ENCODE measurements at places on chromosomes 4 and X.

GRCh38 chr4:184370711-184371389 lies 103.5 kb downstream of the IRF2 start:
- DNase-seq, result no peak

DNA sequence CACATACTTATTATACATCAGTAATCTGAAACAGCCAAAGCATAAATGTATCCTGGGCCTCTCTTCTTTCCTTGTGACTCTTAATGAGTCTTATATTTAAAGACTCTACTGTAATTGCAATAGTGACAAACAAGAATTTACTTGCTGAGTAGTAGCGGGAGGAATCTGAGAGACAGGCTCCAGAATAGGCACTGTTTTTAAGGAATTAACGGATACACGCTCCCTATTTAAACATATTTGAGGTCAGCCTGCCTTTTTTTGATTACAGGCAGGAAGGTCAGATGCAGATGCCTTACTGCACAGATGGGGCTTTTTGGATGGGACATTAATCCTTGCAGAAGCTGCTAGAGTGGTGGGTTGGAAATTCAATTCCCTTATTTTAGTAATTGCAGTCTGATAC lies 196.3 kb upstream of the ANXA3 start:
- DNase-seq, result no peak

DNA sequence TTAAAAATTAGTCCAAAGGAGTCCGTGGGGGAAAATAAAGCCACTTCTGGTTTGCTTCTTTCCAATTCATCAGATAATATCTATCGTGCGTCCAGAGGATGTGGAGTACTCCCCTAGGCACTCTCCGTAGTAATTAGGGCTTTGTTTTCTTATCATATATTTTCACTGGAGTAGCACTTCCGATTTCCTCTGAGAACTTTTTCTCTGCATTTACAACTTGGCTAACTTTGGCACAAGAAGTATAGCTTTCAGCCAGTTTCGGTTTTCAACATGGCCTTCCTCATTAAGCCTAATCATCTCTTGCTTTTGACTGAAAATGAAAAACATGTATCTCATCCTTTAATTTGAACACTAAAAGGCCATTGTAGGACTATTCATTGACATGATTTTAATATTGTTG lies 80.5 kb downstream of the CASP3 start:
- no peak for DNase-seq

DNA sequence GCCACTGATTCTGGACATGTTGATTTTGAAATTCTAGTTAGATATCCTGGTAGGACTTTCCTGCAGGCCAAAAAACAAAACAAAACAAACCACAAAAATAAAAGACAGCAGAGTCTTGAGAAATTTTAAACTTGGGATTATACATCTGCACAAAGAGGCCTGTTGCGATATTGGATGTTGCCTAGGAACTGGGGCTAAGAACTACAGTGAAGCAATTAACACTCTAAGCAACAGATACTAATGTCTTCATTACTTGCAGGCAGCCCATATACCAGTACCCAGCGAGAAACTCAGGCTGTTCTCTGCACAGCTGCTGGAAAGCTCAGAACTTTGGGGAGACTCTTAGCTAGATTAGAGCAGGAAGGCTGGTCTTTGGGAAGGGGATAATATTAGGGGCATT lies 69.1 kb upstream of the SCOC start:
- no peak for DNase-seq

DNA sequence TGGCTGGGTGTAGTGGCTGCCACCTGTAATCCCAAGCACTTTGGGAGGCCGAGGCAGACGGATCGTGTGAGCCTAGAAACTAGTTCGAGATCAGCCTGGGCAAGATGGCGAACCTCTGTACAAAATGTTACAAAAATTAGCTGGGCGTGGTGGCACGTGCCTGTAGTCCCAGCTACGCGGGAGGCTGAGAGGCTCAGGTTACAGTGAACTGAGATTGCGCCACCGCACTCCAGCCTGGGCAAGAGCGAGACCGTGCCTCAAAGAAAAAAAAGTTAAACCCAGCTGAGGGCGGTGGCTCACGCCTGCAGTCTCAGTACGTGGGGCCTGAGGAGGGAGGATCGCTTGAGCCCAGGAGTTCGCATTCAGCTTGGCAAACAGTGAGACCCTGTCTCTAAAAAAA lies 1.1 kb downstream of the TKTL1 start:
- no peak for DNase-seq

- no peak for DNase-seq
These were observed 159.7 kb upstream of the ATP6AP2 start for GRCh38 chrX:40420899-40421729.

- DNase-seq, result no peak
These were observed 474.3 kb downstream of the FAT4 start for GRCh38 chr4:125789023-125789422.

DNA sequence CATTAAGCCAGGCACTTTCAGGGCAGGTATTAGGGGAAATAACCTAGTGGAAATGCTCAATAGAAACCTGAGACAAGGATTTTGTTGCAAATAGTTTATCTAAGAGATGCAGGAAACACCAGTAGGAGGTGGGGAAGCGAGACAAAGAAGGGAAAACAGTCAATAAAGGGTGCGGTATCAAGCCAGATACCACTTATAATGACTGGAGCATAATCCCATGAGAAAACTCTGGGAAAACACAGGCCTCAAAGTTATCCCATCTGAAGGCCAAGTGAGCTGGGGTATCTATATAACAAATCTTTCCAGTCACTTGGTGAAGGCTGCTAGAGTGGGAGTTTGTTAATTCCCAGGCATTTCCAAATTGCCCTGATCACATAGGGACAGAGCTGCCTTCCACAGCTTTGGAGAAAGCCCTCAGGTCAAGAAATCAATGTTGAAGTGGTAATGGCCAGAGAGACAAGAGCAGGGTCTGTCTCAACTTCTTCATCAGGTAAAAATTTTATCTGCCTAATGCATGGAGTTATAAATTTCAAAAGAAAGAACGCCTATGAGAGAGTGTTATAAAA lies 9.8 kb upstream of the HMGB2 start:
- DNase-seq, result no peak

DNA sequence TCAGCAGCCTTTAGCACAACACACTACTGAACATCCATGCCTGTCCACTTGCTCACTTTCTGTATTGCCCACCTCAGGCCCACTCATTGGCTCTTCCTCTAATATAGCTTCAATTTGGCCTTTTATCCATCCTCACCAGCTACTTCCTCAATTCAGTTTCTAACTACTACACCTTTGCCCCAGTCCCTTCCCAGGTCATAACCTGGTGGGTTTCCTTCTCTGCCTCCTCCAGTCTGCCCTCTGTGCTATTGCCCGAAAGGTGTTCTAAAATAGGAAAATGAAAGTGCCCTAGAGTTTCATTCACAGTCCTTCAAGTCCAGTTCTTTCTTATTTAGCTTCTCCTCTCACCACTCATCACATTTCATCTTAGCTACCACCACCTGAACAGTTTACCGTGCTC lies 23.1 kb downstream of the MOSPD2 start:
- no peak for DNase-seq

DNA sequence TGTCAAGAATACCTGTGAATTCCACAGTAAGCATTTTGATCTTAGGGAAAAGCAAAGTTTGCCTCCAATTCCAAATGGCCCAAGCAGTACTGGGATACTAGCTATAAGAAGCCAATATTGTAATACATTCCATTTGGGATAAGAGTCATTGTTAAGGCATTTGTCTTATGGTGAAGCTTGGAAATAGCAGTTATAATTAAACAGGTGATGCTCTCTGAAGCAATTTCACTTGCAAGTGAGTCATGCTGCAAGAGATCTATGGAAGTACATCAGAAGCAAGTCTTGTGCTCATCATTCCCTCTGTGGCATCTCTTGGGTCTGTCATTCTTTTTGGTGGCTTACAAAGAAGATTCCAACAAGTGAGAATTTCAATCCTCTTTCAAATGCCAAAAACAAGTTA lies 386.4 kb upstream of the RPS6KA3 start:
- DNase-seq, result no peak

DNA sequence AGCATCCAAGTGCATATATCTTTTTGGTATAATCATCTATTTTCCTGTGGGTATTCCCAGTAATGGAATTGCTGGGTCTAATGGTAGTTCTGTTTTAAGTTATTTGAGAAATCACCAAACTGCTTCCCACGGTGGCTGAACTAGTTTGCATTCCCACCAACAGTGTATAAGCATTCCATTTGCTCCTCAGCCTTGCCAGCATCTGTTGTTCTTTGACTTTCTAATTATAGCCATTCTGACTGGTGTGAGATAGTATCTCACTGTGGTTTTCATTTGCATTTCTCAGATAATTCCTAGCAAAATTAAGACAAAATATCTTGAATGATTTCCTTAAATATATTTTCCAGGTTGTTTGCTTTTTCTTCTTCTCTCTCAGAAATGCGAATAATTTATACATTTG lies 341.1 kb downstream of the GBA3 start:
- no peak for DNase-seq

- no peak for DNase-seq
These were observed 85.3 kb upstream of the POU3F4 start for GRCh38 chrX:83422836-83423235.

DNA sequence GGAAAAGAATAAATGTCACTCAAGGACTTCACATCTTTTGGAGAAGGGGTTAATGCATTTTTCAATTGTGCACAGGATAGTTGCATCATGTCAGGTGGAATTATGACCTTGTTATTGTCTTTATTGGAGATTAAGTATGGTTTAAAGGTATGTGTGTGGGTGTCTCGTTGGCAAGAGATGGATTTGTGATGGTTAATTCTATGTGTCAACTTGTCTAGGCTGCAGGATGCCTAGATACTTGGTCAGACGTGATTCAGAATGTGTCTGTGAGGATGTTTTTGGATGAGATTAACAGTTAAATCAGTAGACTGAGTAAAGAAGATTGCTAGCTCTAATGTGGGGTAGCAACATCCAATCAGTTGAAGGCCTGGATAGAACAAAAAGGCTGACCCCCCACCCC lies 42.2 kb upstream of the HSD17B10 start:
- DNase-seq, result no peak

DNA sequence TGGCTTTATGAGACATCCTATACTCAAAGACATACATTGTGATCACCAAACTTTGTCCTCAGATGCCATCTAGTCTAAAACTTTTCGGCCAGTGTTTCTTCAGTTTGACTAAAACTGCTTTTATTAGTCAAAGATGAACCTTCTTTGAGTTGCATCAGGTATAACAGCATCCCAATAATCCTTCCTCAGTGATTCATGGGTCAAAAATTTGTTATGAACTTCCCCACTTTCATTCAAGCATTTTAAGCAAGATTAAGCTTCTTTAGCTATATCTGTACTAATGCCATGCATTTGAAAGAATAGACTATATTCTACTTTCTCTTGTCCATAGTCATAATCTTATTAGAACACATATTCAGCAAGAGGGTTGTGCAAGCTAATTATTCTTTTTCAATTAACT lies 1070.4 kb upstream of the ADGRL3 start:
- no peak for DNase-seq

DNA sequence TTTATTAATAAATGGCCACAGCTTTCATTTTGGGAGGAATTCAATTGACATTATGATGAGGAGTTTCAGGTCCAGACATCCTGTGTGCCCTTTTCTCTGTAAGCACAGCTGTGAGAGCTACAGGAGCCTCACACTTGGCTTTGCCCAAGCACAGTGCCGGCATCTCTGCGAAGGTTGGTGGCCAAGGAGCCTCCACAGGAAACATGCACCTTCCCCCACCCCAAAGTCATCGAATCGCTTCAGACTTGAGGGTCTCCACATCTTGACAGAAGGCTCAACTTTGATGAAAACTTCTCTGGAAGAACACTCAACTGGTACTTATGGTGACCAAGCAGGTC lies 100.0 kb downstream of the SYNPO2 start:
- DNase-seq, result no peak

DNA sequence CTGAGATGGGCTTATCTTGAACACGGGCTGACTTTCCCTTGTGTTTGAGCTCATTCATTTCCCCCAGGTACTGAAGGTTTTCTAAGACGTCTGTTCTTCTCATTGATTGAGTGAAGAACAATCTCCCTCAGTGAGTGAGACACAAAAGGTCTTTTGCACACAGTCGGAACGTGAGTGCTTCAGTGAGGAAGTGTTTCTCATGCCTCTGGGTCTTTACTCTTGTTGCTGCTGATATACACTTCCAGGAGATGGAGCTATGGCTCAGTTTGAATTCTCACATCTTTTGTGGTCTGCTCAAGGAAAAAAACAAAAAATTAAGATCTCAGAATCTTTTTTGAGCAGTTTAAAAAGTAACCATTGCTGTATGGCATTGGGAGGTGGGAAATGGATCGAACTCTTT lies 981.9 kb upstream of the TENM3 start:
- DNase-seq, result no peak

GRCh38 chr4:40585201-40585799 lies 44.4 kb downstream of the RBM47 start:
- DNase-seq, result no peak
